Muscle of arm (tissue), 14 donors: ENCODE measurements at places on chromosomes 13 and 19.
A peak's percentile ranks its signal among the peaks of the same experiment; 100 is the strongest.

- DNase-seq = no peak
These were observed 58.9 kb downstream of the PCCA start for GRCh38 chr13:100147825-100148224.

DNA sequence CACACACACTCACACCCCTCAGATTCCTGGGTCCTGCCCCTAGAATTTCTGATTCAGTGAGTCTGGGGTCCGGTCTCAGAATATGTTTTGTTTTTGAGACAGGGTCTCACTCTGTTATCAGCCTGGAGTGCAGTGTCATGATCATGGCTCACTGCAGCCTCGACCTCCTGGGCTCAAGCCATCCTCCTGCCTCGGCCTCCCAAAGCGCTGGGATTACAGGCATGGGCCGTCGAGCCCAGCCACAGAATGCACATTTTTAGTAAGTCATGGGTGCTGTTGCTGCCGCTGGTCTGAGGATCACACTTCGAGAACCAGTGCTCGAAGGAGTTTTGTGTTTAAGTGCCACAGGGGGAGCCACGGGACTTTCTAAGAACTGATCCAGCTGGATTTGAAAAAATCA is 22.1 kb upstream of the TNFSF14 start:
- DNase-seq = no peak

- no peak for DNase-seq
These were observed 142.0 kb downstream of the DLEU7 start for GRCh38 chr13:50701469-50701868.

DNA sequence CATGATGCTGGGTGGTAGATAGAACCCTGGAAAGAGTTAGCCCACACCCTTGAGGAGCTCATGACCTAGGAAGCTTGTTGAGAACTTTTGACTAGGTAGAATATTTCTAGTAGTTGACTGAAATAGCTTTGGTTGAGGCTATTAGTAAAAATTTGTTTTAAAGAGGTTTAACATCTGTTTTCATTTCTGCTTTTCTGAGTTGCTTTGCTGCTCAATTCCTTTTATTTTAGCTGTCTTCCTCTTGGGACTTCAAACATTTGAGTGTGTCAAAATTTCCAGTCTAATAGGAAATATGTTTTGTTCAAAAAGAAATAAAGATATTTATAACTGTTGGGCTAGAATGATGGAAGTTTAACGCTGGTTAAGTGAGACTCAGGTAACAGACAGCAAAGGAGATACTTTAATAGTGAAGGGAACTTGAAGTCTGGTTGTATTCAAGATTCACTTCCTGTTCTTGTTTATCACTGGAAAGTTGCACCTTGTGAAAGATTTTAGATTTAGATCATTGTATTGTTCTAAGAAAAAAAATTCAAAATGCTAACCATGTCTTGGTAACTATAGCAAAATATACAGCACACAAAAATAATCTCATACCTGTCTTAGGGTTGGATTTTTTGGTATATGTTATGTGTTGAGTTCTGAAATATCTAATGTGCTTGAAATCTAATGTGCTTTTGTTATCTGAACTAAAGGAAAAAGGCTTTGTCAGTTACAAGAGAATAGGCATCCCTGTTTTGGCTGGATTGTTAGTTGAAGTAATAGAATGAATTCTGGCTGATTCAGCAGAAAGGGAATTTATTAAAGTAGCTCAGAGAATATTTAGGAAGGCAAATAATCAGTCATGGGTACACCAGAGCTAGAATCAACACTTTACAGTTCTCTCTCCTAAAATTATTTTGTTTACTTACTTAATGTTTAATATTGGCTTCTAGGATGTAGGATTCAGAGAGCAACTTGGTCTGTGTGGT is 24.4 kb upstream of the GPR18 start:
- peak; percentile 33 for DNase-seq

DNA sequence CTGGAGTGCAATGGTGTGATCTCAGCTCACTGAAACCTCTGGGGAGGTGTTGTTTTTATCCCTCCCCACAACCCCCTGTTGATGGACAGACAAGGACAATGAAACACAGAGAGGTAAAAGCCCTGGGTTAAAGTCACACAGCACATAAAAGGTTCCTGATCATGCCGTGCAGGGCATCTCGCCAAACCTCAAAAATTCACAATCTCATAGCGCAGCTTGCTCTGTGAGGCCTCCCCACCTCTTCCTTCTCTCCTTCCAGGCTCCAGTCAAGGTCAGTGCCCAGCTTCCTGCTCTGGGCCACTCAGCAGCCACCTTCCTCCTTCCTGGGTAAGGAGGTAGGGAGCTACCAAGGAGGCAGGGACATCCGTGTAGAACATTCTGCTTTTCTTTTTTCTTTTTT is 2.3 kb downstream of the FUT2 start:
- no peak for DNase-seq

DNA sequence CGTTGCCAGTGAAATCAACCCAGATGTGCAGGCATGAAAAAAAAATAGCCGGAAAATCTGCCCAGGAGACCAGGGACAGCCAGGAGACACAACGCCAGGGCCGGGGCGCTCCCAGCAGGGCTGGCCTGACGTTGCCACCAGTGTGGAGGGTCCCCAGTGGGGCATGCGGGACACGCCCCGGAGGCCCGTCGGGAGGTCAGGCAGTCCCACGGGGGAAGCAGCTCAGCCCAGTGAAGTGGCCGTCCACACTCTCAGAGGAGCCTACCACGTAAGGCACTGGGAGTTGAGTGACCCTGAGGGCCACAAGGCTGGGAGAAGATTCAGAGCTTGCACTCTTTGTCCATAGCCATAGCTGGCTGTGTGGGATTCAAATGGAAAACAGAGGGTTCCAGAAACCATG is 53.2 kb upstream of the GAS6 start:
- DNase-seq = no peak

DNA sequence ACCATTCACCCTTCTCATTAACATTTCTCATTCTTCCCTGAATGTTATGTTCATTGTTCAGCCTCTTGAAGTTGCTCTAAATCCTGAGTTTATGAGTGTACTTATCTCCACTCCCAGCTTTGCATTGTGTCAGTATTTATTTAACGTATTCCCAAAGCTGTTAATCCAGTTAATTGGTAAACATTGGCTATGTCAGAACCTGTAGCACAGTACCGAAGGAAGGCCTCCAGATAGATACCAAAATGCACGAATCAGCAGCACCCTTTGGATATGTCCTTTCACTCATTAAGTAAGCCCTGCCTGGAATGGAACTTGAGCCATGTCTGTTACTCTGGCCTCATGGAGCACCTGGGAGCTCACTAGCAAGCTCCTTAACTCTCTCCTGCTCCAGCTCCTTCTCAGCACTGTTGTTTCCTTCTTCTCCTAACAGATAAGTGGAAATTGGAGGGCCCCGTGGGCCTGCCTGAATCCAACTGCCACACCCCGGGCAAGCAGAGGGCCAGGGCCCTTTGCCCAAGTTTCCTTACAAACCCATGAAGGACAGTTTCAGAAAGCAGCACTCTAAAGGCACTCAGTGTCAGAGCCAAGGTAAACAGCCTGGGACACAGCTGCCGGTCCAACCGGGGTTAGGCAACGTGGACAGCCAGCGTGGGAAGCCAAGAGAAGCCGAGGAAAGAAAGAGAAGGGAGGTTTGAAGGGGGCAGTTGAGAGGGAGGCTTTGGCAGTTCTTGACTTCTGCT is 155.0 kb upstream of the SERP2 start:
- no peak for DNase-seq

GRCh38 chr13:113635709-113636108 is 22.3 kb downstream of the ATP4B start:
- DNase-seq = no peak

DNA sequence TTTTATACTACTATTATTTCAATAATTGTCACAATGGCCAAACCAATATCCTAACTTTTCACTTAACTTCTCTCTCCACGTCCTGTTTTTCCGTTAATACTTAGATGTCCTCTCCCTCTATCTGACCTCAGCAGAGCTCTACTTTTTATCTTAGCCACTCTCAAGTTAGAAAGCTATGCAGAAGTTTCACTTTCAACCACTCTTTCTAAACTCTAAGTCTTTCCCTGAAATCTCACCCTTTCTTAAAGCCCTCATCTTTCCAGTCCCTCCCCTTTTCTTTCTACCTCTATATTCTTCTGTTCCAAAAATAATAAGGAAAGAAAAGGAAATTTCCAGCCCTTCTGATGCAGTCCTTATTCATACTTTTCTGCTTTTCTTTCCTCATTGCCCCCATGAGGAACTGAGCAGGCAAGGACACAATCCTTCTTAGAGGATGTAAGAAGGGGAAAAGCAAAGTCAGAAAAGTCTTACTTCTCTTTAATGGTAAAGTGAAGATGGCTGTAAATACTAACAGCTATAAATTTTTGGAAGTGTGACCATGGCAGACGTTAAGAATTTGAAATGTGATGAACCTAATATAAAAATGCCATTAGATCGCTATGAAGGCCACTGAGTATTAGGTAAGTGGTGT is 23.0 kb downstream of the FAM216B start:
- no peak for DNase-seq

- DNase-seq = peak; percentile 71
These were observed 15.1 kb downstream of the NDUFB7 start for GRCh38 chr19:14556662-14557188.

DNA sequence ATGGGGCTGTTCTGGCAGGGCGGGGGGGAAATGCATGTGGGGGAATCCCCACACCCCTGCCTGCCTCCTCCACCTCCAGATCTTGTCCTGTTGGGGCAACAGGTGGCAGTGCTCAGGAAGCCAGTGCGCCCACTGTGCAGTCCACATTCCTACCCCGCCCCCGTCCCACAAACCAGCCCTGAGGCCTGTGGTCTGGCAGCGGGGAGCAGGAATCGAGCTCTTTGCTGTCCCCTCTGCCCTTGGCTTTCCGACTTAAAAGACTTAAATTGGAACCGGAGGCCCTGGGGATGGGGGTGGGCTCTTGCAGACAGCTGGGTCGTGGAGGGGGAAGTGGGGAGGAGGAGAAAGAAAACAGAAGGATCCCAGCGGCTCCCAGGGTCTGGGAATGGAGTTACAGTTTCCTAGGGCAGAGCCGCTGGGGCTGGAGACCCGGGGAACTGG is 4.3 kb downstream of the NANOS3 start:
- DNase-seq = no peak

DNA sequence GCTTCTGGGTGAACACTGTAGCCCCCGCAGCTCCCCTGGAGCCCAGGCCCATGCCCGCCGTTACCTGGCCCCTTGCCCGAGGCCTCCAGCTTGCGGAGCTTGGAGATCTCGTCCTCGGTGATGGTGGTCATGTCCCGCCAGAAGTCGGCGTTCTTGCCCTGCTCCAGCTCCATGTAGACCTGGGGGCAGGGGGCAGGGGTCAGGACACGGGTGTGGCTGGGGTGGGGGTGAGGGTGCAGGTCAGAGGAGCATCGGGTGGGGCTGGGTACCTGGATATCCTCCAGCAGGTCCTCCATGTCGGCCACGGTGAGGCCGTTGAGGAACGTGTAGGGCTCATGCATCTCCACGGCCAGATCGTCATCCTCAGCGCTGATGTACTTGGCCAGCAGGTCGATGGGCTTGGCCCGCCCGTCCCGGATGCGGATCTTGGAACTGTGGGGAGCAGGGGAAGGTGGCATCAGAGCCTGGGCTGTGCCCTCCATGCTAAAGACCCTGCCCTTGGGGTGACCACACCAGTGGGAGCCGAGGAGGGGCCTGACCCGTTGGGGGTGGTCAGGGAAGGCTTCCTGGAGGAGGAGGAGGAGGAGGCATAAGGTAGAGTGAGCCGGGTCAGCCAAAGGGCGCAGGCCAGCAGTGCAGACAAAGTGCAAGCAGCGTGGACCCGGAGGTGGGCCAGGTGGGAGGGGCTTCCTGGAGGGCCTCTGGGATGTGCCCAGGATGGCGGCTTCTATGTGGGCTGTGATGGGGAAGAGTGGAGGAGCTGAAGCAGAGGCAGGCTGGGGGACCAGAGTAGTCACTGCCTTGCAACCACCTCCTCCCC is 7.6 kb downstream of the CACTIN start:
- DNase-seq = no peak

DNA sequence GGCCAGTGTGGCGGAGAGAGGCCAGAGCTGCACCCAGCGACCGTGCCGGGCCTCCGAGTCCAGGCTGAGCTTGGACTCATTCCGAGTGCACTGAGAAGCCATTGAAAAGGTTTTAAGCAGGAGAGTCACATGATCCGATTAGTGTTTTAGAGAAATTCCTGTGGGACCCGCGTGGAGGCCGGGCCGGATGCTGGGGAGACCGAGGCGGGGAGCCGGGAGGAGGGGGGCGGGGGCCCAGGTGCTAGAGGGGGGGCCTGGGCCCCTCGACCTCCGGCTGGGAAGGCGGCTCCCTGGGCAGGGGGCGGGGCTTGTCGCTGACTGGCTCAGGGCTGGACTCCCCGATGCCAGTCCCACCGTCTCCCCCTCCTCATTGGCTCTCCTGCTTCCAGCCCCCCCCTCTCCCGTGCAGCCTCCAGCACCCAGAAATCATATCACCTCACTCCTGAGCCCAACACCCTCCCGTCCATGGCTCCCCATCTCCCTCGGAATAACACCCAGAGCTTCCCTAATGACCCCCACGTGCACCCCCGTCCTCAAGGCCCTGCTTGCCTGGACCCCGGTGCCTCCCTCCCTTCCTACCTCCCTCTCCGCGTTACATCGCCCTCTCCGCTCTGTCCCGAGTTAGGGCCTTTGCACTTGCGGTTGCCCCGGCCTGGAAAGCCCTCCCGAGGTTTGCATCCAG is 5.2 kb upstream of the ZNF579 start:
- DNase-seq = peak; percentile 84

- no peak for DNase-seq
These were observed 27.2 kb upstream of the CBY2 start for GRCh38 chr13:45674908-45675307.

DNA sequence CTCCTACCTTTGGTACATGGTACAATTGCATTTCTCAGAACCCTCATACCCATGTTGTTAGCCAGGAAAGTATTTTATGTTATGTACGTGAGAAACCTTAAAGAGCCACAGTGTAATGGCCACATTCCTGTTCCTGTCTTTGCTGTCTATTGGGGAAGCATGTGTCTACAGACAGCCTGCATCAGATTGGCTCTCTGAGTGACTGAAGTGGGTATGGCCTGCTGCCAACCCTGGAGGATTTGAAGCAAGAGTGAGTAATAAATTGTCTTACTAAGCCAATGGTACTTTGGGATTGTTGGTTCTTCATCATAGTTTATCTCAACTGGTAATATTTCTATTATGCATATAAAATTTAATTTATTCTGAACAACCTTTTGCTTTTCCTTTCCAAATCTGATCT is 574.1 kb downstream of the LMO7 start:
- no peak for DNase-seq

- DNase-seq = no peak
These were observed 29.1 kb downstream of the FAM187B start for GRCh38 chr19:35199481-35199880.

- DNase-seq = no peak
These were observed 368.2 kb upstream of the TSHZ3 start for GRCh38 chr19:31717269-31717923.

GRCh38 chr19:12779162-12779993 is 4.0 kb upstream of the HOOK2 start:
- DNase-seq = peak; percentile 83
